CD14-positive monocyte (primary cell): ENCODE measurements at places on chromosomes 13 and 19.

- no peak for DNase-seq
These were observed 248.8 kb downstream of the SLITRK5 start for GRCh38 chr13:87919956-87920355.

DNA sequence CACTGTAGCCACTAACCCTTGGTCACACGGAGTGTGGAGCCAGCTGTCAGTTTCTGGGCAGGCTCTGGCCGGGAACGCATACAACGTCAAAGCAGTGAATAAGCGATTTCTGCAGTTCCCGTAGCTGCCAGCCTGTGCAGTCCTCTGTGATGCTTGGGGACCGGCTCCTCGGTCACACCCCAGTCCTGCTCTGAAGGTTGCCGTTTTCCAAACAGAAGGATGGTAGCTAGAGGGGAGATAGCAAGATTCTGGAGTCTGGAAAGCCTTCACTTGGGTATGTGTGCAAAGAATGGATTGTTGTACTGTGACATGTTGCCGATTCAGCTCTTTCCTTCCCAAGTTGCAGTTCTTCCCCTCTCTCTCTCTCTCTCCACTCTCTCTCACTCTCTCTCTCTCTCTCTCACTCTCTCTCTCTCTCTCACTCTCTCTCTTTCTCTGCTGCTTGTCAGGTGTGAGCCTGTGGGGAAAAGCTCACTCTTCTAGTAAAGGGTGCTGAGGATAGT is 38.7 kb upstream of the C1QTNF9 start:
- peak; percentile 87 for DNase-seq

DNA sequence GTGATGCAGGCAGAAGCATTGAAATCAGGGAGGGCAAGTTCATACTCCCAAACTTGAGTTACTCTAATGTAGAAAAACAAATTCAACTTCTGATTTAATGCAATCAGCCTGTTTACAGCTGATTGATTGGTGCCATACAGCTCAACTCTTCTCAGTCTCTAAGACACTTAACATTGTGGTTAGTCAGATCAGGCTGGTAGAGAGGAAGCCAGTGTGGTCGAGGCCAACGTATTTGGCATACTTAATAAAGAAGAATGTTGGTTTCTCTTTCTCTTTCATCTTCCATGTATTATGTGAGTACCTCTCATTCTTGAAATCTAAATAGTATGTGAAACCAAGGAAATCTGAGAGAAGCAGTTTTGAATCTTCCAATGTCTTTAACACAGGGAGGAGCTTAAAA is 255.0 kb upstream of the SLITRK1 start:
- DNase-seq = no peak

GRCh38 chr13:47076500-47076899 is 179.6 kb upstream of the HTR2A start:
- DNase-seq = no peak

DNA sequence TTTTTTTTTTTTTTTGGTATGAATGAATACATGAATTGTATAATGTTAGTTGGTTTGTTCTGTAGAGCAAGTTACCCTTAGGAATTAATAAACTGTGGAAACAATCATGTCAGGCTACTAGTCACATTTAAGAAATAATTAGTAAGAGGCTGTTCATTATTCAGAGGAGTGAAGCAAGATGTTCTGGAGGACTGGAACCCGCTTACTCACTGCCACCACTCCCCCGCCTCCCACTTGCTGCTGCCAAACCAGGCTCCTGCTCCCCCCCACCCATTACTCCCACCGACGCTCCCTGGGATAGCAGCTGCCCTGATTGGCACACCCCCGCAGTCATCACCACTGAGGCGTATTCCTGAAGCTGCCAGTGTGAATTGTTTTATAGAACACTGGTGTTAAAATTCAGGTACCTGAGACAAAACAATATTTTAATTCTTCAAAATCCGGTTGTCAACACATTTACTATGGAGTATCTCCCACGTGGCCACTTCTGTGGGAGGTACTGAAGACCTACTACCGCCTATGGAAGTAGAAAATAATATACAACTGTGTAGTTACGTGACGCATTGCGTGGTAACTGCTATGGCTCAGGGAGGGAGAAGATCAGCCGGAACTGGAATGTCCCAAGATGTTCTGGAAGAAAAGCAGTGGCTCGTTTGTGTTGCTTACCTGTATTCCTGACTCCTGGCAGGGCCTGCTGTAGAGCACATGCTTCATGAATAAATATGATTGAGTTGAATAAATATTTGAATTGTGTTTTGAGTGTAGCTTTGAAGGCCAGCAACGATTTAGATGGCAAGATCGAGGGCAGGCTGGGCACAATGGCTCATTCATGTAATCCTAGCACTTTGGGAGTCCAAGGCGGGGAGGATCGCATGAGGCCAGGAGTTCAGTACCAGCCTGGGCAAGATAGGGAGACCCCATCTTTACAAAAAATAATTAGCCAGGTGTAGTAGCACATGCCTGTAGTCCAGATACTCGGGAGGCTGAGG is 1.7 kb downstream of the DPY19L3 start:
- no peak for DNase-seq

- DNase-seq = no peak
These were observed 40.6 kb downstream of the ZIC5 start for GRCh38 chr13:99930925-99931324.

GRCh38 chr19:39370735-39371134 is 20.2 kb downstream of the PAF1 start:
- no peak for DNase-seq

- no peak for DNase-seq
These were observed 115.4 kb upstream of the TMTC4 start for GRCh38 chr13:100789968-100790367.

DNA sequence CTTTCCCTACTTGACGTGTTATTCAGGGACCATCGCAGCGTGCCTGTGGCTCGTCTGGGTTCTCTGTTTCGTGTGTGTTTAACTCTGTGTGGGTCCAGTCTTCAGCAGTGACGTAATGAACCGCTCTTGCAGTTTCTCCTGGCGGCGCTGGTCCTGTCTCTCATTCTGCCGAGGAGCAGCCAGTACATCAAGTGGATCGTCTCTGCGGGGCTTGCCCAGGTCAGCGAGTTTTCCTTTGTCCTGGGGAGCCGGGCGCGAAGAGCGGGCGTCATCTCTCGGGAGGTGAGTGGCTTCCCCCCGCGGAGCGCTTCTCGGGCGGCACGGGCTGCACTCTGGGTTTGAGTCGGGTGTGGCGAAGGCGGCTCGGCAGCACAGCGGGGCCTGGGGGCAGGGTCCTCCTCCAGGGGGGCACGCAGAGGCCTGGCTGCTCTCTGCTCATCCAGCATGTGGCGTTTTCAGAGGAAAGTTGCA is 36.3 kb upstream of the TFDP1 start:
- no peak for DNase-seq

DNA sequence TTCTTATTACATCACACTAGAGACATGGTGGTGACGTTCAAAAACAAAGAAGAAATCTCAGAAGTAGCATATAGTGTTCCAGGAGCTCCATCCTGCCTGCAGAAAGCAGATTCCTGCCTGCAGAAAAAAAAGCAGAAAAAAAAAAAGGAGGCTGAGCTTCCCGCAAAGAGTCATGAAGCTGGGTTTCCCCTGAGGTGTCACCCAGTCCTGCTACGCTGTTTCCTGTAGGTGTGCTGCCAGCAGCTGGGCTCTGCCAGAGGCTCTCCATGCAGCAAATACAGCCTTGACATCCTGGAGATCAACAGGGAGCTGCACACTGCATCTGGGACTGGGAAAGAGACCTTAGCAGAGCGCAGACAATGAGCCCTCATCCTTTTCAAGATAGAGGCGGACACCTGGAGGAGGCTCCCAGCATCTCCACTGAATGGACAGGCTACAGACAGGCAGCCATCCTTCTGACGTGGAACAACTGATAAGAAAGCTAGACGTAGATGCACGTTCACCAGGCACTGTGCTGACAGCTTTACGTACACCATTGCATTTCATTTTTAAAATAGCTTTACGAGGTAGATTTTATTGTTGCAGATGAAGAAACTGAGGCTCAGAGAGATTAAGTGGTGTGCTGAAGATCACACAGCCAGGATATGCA is 350.9 kb downstream of the FOXO1 start:
- DNase-seq = no peak

- DNase-seq = no peak
These were observed 483.8 kb upstream of the SLITRK6 start for GRCh38 chr13:86283031-86283430.

DNA sequence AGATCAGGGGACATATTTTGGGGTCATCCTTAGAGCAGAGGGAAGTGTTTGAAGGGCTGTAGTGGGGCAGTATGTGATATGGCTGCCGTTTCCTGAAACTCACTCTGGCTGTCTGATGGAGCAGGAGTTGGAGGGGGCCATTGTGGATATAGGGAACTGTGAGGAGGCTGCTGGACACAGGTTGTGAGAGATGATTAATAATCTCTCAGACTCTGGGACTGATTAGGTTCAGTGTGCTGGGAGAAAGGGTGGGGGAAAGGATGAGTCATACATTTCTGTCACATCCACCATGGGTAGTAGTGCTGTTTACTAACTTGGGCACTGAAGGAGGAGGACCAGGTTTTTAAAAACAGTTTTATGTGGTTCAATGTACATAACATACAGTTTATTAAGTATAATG is 4.8 kb downstream of the B3GLCT start:
- DNase-seq = no peak

- DNase-seq = no peak
These were observed 37.5 kb downstream of the DACH1 start for GRCh38 chr13:71829547-71829946.

DNA sequence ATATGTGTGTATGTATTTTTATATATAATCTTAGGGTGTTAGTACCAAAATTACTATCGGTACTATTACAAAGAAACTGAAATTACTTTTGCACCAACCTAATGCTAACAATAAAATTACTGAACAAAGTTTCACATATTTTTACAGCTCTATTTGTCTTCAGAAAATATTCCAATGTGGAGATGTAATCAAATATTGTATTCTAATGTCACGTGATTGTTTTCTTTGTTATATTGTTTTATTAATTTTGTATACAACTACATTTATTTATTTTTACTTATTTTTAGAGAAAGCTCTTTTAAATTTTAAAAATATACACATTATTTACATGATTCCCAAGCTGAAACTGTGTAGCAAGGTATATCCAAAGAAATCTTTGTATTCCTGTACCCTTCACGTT is 227.1 kb upstream of the KLF12 start:
- no peak for DNase-seq

- no peak for DNase-seq
These were observed 34.4 kb downstream of the CAPN12 start for GRCh38 chr19:38709671-38710415.

- DNase-seq = no peak
These were observed 28.5 kb upstream of the ARGLU1 start for GRCh38 chr13:106596275-106596937.

- DNase-seq = no peak
These were observed 16.4 kb upstream of the KCTD15 start for GRCh38 chr19:33780251-33780650.

GRCh38 chr13:45974500-45974899 is 78.0 kb downstream of the ZC3H13 start:
- DNase-seq = no peak

DNA sequence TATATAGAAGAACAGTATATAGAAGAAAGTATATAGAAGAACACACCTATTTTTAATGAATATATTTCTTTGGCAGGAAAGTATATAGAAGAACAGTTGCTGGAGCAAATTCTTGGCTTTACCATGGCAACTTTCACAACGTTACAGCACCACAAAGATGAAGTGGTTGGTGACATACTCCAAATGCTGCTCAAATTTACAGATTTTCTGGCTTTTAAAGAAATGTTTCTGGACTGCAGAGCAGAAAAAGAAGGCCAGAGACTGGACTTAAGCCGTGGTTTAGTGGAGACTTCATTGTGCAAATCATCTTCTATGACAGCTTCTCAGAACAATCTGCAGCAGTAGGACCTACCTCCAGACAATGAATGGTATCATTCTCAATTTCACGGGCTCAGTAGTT is 24.3 kb upstream of the RFXAP start:
- DNase-seq = no peak

DNA sequence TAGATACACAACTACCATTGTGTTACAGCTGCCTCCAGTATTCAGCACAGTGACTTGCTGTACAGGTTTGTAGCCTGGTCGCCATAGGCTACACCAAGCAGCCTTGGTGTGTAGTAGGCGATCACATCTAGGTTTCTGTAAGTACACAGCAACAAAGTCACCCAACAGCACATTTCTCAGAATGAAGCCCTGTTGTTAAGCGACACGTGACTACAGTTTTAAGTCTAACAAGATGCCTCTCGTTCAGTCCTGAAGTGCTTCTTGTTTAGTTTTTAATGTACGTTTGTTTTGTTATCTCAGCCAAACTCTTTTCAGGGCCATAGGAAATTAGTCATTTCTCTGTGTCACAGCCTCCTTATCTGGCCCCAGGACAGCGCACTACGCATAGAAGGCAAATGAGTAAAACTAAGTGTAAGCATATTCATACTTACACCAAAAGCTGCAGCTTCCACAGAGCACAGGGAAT is 50.0 kb upstream of the GPR183 start:
- no peak for DNase-seq

DNA sequence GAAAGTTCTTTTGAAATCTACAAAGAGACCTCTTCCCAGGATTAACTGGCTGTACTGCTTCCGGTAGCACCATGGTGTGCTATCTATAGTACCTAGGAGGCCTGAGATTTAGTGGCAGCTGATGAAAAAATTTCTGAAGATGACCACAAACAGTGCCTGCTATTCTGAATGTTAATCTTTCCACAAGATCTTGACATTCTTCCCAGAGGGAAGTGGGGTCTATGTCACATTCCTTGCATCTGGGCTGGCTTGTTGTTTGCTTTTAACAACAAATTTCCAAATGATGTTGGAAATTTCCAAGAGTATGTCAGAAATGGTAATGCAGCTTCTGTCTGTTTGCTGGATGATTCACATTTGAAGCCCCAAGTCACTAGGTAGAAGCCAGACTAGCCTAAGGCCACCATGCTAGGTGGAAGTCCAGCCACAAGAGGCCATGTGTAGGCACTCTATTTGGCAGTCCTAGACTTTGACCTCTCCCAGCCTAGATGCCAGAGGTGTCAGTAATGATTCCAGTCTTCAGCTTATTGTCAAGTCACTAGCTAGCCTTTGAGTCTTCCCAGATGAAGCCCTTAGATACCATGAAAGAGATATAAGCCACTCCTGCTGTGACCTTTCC is 22.1 kb downstream of the SPART start:
- DNase-seq = no peak

GRCh38 chr19:38543807-38544568 is 73.8 kb downstream of the MAP4K1 start:
- peak; percentile 76 for DNase-seq

DNA sequence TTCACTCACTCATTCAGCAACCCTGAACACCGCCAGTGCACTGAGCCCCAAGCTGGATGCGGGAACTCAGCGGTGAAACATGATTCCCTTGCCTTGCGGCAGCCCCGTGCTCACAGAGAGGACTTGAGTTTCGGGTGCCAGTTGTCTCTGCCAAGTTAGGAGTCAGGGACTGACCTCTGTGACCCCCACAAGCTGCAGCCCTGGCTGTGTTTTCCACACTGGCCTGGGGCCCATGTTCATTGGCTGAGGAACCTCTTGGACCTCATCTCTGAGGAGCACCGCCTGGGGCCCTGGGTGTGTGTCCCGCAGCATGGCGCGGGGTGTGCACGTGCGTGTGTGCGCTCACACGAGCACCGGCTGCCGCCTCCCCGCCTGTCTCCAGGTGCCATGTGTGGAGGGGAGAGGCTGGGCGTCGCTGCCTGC is 31.0 kb downstream of the CAPN12 start:
- DNase-seq = no peak
